ENCODE measurements at places on chromosomes 12 and 14.

GRCh38 chr12:1093166-1093751 is 102.2 kb downstream of the ERC1 start:
- no peak for DNase-seq

DNA sequence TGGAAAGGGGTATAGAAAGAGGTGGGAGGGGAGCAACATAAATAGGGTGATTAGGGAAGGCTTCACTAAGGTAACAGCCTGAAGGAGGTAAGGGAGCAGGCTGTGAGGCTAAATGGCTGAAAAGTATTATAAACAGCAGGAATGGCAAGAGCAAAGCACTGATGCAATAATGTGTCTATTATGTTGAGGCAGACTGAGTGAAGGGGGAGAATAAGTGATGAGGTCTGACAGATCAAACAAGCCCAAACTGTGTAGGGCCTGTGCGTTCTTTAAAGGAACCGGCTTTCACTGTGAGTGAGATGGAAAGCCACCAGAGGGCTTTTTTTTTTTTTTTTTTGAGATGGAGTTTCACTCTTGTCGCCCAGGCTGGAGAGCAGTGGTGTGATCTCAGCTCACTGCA is 6.7 kb upstream of the VCPKMT start:
- no peak for DNase-seq

DNA sequence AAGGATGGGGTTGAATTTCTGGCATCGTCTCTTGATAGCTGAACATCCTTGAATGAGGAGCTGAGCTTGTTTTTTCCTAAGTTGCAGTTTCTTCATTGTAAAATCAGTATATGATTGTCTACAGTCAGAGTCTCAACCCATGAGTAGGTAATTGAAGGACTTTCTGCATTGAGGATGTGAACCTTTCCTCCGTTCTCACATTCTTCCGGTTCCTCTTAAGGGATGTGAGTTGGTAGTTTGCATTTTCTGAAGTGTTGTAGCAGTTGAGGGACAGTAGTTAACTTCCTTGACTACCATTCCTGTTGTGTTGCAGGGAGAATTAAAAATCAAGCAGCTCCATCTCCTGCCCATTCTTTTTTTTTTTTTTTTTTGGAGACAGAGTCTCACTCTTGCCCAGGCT is 19.1 kb downstream of the TPCN1 start:
- no peak for DNase-seq

DNA sequence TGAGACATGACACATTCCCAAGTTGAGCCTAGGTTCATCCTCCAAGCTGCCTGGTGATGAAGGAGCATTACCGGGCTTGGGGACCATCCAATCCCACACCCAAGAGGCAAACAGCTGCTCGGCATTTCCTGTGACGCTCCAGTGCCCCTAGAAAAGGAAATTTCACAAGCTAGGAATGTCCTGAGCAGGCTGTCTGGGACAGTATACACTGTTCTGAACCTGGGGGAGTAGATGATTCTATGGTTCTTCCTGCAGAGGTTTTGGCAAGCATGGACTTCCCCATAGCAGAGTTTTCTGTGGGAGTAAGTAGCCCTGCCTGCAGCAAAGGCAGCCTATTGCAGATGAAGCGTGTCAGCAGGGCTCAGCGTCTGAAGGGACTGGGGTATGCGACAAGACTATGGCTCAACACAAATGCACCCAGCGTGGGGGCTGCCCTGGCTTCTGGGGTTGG is 47.4 kb upstream of the SRSF5 start:
- DNase-seq, result no peak

- no peak for DNase-seq
Observed at GRCh38 chr12:52630599-52631200, 12.3 kb upstream of the KRT73 start.

DNA sequence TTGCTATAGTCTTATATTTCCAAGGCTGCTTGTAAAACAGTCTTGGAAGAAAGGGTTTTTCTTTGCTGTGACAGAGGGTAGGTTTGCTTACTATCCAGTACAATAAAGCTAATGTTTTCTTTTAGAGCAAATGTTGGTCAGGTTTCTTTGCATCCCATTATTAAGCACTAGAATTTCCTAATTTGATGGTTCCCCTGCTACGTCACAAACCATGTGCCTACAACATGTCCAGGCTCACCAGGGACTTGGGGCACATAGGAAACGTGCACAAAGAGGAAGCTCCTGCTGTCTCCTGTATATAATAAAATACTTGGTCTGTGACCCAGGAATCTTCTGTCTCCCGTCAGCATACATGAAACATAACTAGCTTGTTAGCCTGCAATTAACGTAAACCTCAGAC is 486.3 kb upstream of the LRFN5 start:
- no peak for DNase-seq

DNA sequence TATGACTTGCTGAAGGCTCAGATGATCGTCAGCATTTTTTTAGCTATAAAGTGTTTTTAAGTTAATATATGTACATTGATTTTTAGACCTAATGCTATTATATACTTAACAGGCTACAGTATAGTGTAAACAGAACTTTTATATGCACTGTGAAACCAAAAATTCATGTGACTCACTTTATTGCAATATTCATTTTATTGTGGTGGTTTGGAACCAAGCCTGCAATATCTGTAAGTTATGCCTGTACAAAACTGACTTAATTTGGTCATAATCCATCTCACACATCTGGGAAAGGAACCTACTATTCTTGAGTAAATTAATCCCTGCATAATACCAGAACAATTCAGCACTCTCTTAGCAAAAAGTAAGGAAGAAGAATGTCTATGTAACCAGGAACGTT is 390.7 kb downstream of the SYT1 start:
- DNase-seq, result no peak

DNA sequence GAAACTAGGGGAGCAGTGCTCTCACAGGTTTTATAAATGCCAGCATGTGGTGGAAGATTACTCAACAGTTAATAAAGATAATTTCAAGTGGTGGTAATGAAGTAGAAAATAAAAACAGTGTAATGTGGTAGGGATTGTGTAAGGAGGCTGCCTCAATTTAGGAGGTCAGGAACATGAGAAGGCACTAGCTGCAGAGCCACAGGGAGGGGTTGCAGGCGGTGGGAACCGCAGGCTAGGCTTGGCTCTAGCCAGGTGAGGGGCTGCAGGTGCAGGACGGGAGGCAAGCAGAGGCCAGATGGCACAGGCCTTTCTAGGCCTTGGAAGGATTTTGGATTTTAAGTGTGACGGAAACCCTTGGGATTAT is 768 bp downstream of the METTL25 start:
- DNase-seq, result no peak

GRCh38 chr12:124078800-124079199 is 105.8 kb downstream of the ZNF664 start:
- no peak for DNase-seq

GRCh38 chr12:27549236-27549800 is 25.3 kb downstream of the PPFIBP1 start:
- DNase-seq, result no peak

GRCh38 chr12:122354958-122355641 is 67.4 kb downstream of the CLIP1 start:
- DNase-seq, result no peak

DNA sequence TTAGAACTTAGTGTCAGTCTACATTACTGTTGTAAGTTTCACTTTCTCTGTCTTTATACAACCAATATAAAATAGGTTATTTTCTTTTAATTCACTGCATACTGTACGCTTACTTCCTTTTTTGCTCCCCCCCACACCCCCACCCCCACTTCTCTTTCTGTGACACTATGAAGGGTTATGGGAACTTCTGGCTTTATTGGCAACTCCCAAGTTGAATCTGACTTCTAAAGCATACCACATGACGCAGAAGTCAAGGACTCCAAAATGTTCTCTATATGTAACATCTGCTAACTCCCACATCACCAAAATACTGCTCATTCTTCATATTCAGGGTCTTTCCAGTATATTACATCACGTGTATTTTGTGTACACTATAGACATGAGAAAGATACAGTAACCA is 81.2 kb upstream of the ATXN7L3B start:
- DNase-seq, result no peak

- no peak for DNase-seq
Observed at GRCh38 chr12:85829391-85829790, 6.8 kb downstream of the RASSF9 start.

GRCh38 chr12:107488666-107489065 is 196.9 kb upstream of the PWP1 start:
- no peak for DNase-seq

GRCh38 chr12:7259060-7259459 is 44.8 kb upstream of the ACSM4 start:
- no peak for DNase-seq

DNA sequence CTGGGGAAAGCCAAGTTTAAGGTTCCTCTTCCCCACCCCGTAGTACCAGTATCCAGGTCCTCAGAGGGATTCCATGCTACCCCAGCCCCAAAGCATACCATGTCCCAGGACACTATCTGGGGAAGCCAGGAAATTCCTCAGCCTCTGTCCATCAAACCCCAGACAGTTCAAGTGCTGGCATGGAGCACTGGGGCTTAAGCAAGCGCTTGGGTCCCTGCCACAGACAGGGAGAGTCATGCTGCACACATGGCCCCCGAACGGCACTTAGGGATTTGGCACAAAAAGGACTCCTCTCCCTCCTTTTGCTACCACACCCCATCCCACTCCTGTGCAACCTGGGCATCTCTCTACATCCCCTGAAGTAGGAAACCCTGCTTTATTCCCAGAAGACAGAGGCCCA is 21.8 kb downstream of the ADCY6 start:
- DNase-seq, result no peak

- no peak for DNase-seq
Observed at GRCh38 chr14:38065106-38065762, 142.5 kb upstream of the SSTR1 start.

GRCh38 chr12:122382919-122383350 is 39.5 kb downstream of the CLIP1 start:
- DNase-seq, result no peak

DNA sequence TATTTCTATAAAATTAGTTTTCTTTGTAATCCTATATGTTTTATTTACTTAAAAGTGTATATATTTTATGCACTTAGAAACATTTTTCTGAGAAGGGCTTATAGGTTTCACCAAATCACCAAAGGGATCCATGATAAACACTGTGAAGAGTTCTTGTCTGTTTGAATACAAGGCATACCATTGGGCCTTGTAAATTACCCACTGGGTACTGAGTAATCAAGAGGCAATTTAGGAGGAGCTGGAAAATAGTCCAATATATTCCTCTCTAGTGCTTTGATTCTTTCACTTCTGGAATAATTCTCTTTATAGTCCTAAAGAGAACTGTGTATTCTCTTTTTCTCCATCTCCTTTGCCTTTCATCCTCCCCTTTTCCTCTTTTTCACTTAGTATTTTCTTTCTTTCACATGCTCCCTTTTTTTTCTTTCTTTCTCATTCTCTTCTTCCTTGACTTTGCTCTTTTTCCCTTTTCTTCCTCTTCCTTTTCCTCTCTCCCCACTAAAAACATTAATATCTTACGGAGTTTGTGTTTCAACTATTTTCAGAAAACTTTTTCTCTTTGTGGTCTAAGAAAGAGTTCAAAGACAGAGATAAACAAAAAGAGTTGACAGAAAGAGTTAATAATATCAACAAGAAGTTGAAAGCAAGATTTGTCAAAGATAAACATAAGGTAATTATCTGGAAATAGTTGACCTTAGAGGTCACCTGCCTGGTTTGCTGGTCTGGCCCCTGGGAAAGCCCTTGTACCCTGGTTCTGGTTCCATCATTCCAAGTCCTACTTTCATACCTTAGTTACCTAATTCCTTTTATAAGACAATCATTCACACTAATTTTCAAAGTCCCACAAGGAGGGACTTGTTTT is 435.3 kb downstream of the RAD51B start:
- DNase-seq, result no peak

DNA sequence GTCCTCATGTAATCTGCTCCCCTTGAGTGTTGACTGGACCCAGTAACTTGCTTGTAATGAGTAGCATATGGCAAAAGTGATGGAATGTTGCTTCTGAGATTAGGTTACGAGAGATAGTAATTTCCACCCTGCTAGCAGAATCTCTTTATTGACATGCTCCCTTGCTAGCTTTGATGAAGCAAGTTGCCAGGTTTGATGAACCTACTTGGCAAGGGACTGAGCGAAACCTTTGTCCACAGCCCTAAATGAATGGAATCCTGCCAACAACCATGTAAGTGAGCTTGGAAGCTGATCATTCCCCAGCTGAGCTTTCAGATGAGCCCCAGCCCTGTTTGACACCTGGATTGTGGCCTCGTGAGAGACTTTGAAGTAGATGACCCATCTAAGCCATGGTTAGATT is 120.8 kb upstream of the PLXNC1 start:
- no peak for DNase-seq

DNA sequence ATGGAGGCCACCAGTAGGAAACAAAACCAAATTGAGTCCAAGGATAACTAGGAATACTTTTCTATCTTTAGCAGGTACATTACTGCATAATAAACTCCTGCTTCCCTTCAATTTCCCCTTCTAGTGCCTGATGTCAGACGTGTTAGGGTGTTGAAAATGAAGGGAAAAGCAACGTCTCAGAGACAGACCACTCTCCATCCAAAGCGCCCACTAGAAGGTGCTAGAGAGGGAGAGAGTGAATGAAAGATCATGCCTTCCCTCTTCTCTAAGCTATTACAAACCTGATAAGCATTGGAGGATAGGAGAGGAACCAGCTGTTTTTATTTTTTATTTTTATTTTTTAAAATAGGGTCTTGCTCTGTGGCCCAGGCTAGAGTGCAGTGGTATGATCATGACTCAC is 64.1 kb downstream of the ZNF641 start:
- DNase-seq, result no peak
